DMS79 (cell line): ENCODE measurements at places on chromosomes 11 and 22.

- DNase-seq: no peak
These were observed 103.1 kb downstream of the MPPED2 start for GRCh38 chr11:30483056-30483455.

GRCh38 chr11:1397146-1397861 lies 7.6 kb downstream of the BRSK2 start:
- DNase-seq: no peak

GRCh38 chr11:117560780-117561530 lies 233.3 kb downstream of the CEP164 start:
- no peak for DNase-seq

DNA sequence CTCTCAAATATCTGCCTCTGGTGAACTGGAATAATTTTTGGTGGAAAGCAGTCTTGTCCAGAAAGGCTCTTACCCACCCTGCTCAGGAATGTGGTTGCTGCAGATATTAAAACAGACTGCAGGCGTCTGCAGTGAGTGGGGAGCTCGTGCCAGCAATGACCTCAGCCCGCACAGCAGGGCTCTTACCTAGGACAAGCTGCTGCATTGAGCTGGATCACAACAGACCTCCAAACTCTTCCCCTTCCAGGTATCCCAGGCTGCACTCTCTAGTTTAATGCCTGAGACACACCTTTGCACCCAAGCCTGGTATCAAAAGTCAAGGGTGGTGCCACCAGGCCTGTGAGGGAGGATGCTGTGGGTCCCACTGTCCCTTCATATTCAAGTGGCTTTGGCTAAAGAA lies 69.7 kb upstream of the CDON start:
- DNase-seq: peak; percentile 52

- DNase-seq: no peak
These were observed 1055.3 kb downstream of the BRD1 start for GRCh38 chr22:48772286-48772907.

DNA sequence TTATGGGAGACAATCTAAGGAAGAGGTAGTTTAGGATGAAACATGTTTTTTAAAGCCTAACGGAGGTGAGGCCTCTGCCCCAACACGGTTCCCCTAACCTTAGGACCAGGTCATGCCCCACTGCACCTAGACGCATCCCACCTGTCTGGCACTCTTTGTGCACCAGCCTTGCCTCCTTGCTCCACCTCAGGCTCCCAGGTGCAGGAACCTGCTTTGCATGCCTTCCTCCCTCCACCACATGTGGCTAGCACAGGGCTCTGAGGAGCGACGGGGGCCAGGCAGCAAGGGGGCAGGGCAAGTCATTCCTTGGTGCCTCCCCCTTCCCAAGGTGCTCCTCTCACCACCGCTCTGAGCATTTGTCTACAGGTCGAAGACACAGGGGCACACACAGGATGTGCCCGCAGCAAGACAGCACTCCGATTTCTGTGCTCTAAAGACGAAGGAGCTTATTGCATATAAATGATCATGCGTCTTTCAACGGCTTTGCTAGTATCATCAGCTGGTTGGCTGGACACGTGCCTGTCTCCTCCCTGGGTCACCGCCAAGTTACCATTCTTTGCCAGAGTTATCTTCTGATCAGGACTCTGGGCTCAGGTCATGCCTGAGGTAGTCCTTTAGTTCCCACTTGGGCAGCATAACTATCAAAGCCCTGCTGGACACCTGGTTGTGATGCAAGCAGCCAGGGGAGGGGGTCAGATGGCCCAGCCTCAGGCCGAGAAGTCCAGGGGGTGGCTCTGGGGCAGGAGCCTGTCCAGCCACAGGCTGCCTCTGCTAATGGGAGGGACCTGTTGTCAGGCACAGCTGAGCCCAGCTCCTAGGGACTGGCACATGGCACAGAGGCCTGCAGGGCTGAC lies 172.0 kb upstream of the NTM start:
- DNase-seq: no peak

DNA sequence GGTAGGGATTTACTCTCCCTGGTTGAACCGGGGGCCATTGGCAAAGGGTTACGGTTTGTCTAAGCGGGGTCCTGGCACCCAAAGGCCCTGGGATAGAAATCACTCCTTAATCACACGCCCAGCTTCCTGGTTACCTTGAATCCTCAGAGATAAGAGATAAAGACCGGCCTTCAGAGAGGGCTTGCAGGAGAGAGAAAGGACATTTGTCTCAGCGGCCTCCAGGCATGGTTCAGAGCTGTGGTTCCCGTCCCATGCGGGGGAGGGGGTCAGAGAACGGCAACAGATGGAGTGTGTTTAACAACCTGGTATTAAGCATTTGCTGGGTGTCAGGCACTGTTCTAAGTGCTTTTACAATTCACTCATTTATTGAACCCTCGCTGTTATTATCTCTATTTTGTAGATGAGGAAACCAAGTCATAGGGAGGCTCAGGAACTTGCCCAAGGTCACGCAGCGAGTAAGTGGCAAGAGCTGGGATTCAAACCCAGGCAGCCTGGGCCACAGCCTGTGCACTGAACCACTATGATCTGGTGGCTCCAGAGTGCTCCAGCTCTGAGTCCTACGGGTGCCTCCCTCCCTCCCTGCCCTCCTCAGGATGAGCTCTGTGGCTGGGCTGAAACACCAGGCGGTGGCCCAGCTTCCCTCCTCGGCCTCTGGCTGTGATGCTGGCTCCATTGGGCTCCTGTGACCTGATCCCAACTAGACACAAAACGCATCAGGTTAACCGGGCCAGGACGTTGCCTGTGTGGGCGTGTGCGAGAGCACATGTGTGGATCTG lies 18.6 kb downstream of the LRRC10B start:
- no peak for DNase-seq

DNA sequence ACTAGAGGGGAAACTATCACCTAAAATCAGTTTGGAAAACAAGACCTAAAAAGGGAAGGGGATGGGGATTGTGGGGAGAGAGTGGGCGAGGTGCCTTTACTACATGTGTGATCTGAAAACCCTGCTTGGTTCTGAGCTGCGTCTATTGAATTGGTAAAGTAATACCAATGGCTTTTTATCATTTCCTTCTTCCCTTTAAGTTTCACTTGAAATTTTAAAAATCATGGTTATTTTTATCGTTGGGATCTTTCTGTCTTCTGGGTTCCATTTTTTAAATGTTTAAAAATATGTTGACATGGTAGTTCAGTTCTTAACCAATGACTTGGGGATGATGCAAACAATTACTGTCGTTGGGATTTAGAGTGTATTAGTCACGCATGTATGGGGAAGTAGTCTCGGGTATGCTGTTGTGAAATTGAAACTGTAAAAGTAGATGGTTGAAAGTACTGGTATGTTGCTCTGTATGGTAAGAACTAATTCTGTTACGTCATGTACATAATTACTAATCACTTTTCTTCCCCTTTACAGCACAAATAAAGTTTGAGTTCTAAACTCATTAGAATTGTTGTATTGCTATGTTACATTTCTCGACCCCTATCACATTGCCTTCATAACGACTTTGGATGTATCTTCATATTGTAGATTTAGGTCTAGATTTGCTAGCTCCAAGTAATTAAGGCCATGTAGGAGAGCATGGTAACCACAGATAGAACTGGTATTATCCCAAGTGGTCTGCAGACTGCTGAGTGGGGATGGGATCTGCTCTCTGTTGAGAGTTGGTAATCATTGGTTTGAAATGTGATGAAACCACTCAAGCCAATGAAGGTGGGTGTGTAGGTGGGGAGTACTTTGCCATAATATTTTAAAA lies 3.6 kb downstream of the NEAT1 start:
- DNase-seq: no peak

- DNase-seq: no peak
These were observed 277.0 kb downstream of the SBF2 start for GRCh38 chr11:10017050-10017449.

DNA sequence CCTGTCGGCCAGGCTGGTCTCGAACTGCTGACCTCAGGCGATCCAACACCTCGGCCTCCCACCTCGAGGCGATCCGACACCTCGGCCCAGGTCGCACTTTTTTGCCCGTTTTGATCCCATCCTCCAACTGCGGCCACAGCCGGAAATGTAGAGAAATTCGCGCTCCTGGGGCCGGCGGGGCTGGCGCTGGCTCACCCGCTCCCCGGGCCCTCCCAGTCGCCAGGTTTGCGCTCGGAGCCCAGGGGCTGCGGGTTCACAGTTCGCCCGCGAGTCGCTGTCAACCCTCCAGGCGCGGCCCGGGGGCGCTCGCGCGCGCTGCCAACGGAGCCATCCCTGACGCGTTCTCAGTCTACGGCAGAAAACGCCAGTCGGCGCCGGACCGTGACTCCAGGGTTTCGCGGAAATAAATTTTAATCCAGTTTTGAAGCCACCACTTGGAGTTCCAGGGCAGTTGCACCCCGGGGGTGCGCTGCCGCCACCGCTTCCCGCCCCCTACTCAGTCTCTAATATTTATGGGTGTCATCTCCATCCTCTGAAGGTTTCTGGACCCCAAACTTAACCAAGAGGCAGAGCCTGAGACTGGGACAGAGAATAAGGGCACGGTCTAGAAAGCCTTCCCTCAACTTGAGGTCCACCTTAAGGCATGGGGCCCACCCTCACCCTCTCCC lies 1.5 kb upstream of the KLHDC7B start:
- DNase-seq: no peak

DNA sequence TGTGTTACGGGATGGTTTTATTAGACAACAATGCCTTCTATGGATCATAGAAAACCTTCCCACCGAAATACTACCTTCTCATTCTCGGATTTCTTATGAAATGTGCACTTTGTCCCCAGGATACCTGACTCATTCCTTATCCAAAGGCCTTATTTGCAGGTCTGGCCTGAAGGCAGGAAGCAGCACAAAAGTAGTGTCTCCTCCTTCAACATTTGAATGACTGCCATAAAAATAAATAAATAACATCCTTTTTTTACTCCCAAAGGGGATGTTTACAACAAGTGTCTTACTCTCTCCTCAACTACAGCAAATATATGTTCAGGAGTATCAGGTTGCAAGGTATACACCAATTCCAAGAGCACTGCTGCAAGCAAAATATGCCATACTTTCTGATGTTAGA lies 41.6 kb upstream of the PAK1 start:
- DNase-seq: no peak

DNA sequence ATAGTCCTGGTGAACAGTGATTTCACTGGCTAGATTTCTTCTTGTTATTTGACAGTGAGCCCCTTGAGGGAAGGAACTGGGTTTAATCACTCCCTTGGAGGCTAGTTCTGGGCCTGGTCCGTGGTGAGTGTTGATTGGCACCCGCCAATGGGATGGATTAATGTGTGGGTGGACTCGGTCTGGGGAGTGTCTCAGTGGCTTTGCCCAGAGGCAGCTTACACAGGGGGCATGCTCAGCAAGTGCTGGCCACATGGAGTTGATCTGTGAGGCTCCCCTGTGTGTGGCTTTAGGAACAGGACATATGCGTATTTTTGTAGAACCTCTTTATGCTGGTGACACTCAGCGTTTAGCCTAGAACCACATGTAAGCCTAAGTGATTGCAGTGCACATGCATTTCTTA lies 106.9 kb downstream of the TBC1D22A start:
- DNase-seq: no peak

DNA sequence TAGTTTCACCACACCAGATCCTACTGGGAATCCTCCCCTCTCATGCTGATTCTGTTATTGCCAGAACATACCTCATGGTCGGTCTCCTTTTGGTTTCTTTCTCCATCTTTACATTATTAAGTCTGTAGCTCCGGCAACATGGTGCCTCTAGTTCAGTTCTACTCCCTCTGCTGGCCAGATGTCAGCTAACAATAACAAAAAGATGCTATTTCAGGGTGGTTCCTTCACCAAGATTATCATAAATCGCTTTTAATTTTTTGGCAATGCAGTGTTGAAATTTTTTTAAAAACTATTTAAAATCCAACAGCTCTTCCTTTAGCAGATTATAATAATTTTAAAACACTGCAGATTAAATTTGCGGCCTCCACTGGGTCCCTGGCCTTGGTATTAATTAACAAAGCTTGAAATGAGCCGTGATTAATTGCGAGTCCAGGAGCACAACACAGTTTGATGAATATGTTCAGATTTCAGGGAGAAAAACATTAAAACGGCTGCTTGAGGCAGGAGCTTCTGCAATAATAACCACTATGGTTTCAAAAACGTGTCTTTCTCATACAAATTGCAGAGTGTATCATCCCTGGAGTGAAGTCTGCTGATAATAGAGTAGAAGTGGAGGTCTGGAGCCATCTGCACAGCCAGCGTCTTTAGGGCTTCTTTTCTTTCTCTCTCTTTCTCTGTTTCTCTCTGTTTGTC lies 492.9 kb upstream of the KIRREL3 start:
- DNase-seq: no peak

GRCh38 chr11:76166314-76166713 lies 40.0 kb downstream of the WNT11 start:
- peak; percentile 84 for DNase-seq

DNA sequence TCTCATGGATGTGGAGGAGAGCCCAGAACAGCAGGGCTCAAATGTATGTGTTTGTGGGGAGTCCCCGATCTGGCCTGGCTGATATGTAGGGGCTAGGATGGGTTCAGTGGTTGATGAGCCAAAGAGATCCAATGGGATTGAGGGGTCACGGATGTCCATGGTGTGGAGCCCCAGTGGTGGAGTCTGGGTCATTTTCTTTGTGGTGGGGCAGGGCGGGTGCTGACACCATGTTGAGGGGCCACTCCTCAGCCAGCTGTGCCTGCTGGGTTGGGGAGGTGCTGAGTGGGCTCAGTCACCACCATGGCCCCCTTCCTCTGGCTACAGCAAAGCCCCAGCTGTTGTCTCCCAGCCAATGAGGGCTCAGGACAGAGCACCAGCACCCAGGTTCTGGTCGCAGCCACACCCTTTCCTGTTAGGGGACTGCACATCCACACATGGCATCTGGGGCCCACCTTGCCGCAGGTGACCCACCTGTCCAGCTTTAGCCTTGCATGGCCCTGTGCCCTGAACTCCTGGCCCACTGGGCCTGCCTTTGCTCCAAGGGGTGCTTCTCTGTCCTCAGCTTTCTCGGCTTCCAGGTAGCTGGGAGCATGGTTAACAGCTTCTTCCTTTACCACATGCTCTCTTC lies 3.2 kb upstream of the GNAZ start:
- no peak for DNase-seq

DNA sequence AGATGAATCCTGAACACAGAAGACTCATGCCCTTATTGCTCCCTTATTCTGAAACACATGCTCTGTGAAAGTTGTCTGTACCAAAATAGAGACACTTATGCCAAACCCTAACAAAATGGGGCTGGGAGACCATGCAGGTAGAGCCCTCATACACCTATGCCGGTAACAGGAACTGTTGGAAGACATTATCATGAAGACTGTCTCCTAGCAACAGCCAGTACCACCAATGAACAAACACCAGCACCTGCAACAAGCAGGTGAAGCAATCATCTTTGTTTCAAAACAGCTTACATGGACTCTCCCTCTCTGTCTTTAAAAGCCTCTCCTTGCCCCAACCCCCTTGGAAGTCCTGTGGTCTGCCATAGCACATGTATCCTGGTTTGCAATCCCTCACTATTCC lies 17.2 kb downstream of the SLC5A4 start:
- no peak for DNase-seq

- DNase-seq: no peak
These were observed 648.8 kb downstream of the METTL15 start for GRCh38 chr11:28756977-28757376.

GRCh38 chr11:128584253-128584652 lies 3.1 kb downstream of the ETS1 start:
- no peak for DNase-seq

- no peak for DNase-seq
These were observed 93.2 kb downstream of the LRRC32 start for GRCh38 chr11:76577226-76577920.
